ENCODE measurements at places on chromosomes 13 and 19.

GRCh38 chr13:92589955-92590354 lies 636.7 kb upstream of the GPC6 start:
- DNase-seq: no peak

GRCh38 chr13:114144606-114145244 lies 12.3 kb upstream of the RASA3 start:
- DNase-seq: no peak

- DNase-seq: no peak
These were observed 14.0 kb downstream of the PDX1 start for GRCh38 chr13:27933580-27934328.

DNA sequence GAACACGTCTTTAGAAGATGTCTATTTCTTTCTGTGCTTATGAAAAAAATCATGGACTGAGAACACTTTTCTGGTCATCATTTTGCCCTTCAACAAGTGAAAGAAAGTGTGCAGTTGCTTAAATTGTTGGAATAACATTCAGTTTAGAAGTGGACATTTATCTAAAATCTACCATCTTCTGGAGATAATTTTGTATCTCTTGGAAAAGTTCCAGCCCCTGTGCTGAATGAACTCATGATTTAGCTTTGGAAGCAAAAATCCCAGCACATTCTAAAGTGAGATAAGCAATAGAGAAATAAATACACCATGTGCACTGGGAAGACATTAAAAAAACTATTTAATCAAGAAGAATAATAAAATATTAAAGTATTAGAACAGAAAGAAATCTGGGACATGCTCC lies 1420.8 kb upstream of the SLC10A2 start:
- no peak for DNase-seq

DNA sequence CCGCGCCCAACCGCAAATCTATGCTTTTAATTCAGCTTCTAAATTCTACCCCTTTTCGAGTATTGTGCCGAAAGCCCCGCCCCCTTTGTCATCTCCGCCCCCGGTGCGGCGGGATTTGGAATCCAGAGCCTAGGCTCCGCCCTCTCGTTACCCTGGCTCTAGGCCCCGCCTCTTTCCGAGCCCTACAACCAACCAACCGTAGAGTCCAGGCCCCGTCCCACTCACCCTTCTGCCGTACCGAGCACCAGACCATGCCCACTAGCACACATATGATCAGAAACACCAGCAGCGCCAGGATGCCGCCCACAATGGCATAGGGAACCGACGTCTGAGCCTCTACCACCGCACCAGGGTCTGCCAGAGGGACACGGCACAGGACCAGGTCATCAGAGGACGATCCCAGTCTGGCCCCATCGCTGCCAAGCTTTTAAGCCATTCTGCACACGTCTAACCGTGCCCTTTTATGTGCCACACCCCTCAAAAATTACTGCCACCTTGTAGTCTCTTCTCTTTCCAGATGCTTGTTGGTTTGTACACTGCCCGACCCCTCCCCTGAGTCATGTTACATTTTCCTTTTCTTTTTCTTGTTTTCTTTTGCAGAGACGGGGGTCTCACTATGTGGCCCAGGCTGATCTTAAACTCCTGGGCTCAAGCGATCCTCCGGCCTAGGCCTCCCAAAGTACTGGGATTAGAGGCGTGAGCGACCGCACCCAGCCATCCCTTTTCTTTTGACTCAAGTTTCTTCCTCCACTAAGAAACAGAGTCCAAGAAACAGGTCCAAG lies 4.7 kb upstream of the ZNF428 start:
- DNase-seq: no peak
